ENCODE measurements at places on chromosomes 4 and X.

GRCh38 chrX:30577362-30577991 is at the start of gene TASL:
TSS of gene TASL (minus strand) at chrX:30577766. CDS start at chrX:30560355, 17,411 bp downstream.
- DNase-seq, result peak; percentile 5

GRCh38 chrX:66203114-66203513 is 39.1 kb downstream of the HEPH start:
- no peak for DNase-seq

DNA sequence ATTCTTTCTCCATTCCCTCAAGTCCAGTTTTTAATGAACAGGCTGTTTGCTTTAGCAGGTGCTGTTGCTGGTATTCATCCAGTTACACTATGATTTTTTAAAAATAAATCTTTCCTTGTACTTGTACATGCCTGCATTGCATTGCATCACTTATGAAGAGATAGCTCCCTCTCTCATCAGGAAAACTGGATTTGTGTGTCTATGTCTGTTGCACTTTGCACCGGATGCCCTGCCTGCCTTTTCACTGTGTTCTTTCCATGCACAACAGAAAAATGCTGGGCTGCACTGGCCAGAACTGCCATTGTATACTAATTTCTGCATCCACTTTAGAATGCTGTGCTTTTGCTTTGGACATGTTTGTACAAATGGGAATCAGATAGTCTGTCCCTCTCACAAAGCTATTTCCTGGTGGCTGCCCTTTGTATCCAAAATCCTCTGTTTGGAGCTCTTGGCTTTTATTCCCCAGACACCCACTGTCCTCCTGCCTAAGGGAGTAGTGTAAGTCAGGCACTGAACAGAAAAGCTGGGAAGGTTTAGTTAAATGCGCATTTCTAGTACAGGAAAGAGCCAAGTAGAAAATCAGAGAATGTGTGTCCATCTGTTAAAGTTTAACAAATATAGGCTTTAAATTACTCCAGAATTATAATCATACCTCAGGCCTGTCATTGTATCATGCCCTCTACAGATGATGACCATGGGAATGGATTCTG is 119.1 kb downstream of the MBNL3 start:
- no peak for DNase-seq

- no peak for DNase-seq
Measured at GRCh38 chr4:112938461-112939058, 110.9 kb upstream of the ANK2 start.

DNA sequence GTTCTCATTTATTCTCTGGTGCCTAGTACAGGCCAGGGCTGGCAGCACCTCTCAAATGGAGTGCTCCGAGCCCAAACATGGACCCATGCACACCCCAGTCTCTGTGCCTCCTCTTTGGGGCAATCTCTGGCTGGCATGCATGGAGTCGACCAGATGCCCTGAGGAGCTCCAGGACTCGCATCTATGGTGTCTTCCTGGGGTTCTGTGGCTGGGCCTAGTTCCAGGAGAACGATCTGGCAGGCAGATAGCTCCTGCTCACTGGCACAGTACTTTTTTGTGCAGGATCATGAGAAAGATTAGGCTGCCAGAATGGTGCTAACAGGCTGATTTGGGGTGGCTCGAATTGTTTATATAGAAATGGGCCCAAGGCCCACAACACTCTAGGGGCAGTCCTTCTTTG is 72.0 kb upstream of the PJA1 start:
- no peak for DNase-seq

DNA sequence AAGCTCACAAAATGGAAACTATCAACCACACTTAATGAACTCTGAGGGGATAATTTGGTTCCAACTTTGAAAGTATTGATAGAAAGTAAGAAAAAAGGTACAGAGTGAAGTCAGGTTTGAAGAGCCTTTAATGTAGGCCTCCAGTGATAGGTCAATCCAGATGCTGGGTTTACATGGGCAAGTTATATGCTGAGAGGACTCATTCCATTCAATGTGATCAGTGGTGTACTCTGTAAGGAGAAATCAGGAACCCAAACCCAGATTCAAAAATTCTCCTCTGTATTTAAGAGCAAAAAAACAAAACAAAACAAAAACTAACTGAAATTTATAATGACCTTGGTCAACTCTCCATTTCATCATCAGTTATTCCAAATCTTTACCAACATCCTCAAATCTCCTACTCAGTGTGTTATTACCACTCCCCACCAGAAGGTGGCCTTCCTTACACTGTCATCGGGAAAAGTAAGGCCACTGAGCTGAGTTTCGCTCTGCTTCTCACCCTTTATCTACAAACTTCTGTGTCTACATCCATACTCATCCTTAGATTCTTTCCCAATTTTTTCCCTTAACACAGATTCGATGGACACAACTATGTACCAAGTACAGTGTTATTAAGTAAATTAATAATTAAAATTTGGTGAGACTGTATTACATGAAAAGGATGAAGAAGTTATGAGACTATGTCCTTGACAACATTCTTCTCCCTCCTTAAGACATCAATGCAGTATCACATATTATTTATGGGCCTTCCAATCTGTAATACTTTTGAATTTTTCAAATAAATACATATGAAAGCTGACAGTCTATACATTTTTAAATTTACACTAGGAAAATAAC is 88.3 kb downstream of the ZAR1 start:
- peak; percentile 35 for DNase-seq

- no peak for DNase-seq
Measured at GRCh38 chr4:19304028-19304427, 947.7 kb upstream of the SLIT2 start.

DNA sequence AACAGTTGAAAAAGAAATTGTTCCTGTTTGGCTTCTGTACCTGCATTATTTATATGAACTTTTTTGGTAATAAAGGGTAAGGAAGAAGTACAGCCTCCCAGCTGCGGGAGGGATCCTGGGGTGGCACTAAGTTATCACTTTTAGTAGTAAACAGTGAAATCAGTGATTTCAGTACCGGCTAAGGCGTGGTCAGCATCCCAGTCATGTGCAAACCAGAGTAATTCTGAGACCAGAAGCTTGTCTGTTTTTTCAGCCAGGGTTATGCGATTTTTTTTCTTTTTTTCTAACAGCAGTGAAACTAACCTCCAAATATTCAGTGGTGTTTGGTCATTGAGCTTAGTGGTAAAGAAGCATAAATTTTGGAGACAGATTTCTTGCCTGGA is 3.3 kb downstream of the EGF start:
- no peak for DNase-seq

DNA sequence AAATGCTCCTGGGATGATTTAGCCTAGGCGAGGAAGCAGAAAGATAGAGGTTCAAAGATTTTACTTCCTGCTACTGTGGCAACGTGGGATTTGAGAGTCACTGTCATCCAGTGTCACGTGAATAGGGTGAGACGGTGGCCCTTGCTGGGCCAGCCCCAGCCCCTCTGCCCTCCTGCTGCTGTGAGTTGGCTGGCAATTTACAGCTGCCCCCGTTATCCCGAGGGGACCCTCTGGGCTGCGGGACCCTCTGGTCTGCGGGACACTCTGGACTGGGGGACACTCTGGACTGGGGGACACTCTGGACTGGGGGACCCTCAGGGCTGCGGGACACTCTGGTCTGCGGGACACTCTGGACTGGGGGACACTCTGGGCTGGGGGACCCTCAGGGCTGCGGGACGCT is 765.4 kb downstream of the TRIML1 start:
- no peak for DNase-seq

GRCh38 chr4:54743562-54743961 is 85.8 kb downstream of the KIT start:
- DNase-seq, result no peak

- no peak for DNase-seq
Measured at GRCh38 chrX:13000301-13000811, 25.4 kb downstream of the TMSB4X start.

DNA sequence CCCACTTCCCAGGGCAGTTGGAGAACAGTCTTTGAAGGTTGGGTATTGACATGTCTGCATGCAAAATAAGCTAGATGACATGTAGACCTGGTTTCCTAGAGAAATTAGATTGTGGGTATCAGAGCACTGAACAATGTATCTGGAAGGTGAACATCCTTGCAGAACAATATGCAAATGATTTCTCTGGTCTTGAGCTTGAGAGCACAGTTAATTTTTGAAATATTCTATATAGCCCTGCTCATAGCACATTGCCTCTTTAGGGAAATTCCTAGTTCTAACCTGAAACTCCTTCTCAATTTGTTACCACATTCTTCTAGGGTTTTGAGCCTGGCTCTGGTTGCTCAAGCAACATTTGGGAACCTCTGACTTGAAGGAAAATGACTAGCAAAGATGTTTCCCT is 41.6 kb upstream of the LAS1L start:
- no peak for DNase-seq

DNA sequence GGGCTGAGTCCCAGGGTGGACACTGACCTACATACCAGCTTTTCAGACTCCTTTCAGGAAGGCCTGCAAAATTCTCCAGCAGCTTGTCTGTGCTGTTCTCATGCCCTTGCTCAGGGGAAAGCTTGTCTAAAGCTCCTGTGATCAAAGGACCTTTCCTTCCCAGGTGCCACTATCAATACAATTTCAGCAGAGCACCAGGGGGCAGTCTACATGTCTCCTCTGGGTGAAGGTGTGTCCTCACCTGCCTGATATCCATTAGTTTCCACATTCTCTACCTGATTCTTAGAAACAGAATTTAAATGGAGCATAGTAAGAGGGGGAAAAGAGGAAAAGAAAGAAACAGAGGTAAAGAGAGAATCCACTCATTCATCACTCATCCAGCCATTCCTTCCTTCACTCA is 114.2 kb downstream of the PPARGC1A start:
- DNase-seq, result no peak

DNA sequence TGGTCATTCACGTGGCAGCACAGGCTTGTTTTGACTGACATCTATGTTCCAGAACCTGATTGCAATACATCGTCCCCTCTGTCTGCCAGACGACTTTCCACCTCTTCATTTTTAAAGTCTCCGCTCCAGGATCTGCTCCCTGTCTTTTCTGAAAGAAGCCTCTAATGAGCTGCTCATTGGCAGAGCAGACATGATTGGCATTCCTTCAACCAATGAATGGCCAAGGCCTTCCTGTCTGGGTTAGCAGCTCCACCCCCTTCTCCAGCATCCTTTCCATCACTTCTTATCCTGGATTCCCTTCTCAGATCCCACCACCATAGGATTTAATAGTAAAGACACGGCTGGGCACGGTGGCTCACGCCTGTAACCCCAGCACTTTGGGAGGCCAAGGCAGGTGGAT is 202.7 kb upstream of the KLF3 start:
- no peak for DNase-seq

DNA sequence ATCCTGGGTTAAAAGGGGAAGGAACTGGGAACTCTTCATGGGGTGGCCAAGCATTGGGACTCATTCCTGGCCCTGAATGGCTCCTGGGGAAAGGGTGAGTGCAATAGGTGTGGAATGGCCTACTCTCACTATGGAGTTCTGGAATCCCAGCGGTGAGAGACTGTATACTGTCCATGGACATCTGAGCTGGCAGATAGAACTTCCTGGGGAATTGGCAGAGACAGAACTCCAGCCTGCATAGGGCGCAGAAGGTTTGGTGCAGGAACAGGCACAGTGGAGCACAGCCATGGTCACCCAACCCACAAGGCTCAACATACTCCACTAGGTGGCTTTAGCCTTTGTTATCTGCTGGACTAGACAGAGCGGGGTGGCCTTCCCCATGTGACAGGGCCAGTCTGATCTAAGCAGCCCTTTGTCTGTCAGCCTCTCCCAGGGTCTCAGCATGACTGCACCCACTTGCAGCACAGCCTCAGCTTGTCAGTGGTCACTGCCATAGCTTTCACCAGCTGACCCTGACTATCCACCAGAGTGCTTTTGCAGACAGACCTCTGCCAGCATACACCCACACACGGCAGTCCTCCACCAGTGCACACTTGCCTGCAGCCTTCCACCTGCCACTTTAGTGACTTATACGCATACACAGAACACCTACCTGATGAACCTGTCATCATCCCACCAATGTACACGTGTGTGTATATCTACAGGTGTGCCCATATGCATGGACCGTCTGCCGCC is 48.4 kb downstream of the TECRL start:
- no peak for DNase-seq

GRCh38 chrX:134173541-134174272 is 63.3 kb upstream of the CCDC160 start:
- no peak for DNase-seq

DNA sequence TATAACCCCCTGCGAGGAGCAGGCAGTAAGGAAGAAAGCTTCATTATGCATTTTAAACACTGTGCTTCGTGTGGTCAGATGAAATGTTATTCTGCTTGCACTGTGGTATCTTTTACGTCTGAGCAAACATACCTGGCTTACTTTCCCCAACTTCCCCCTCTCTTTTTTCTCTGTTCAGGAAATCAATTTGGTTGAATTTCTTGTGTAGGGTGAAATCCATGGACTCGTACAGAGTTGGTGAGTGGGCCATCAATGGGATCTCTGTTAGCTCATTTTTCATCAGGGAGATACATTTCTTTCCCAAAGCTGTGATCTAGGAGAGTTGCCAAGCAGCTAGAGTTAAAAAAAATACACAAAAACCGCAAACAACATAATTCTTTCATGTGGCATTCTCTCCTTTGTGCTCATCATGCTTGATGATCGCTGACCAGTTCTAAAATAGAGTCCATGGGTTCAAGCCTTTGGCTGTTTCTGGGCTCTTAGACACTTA is 98.5 kb downstream of the FRAS1 start:
- DNase-seq, result no peak

GRCh38 chrX:24020306-24020876 is 6.6 kb downstream of the KLHL15 start:
- no peak for DNase-seq

GRCh38 chr4:24650849-24651640 is 66.7 kb upstream of the DHX15 start:
- DNase-seq, result no peak

- no peak for DNase-seq
Measured at GRCh38 chr4:141154725-141155124, 21.5 kb upstream of the RNF150 start.

- no peak for DNase-seq
Measured at GRCh38 chr4:1578251-1578773, 105.8 kb downstream of the FAM53A start.

- DNase-seq, result no peak
Measured at GRCh38 chr4:3276986-3277385, 15.8 kb upstream of the RGS12 start.

- DNase-seq, result no peak
Measured at GRCh38 chrX:108380222-108380621, 58.0 kb downstream of the COL4A6 start.

DNA sequence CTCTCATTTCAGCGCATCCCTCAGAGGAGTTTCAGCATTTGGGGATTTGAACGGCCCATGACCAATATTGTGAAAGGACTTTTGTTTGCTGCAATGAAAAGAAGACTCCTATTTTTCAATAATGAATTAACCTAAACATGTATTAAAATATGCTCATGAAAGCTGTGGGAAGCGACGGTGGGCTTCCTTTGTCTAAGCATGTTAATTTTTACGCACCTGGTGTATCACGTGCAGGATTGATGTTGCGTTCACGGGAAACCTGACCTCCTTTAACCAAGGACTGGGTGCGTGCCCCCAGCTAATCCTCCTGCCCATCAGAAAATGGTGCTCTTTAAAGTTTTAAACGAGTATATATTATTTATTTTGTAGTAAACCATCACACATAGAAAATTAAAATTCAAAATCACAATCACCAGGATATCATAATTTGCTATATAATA is 590 bp upstream of the CCDC110 start:
- no peak for DNase-seq
